ENCODE measurements at places on chromosomes 3 and 15.

GRCh38 chr3:192514754-192515663 lies 212.3 kb downstream of the FGF12 start:
- DNase-seq, result no peak

DNA sequence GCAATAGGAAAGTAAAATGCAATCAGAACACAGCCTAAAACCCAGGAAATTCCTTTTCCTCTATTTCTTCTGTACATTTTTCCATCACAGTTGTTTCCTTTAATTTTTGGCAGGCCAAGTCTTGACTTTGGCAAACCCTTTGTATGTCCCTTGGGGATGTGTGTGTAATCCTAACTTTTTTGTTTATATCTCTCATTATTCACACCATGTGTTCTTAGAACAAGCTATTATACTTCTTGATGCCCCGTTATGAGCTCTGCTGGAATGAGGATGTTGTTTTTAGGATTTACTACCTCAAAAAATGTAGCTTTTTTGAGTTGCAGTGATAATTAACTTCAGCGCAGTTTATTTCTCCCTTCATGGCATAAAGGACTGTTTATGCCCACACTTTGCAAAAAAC lies 123.4 kb downstream of the ABI3BP start:
- DNase-seq, result peak; percentile 86

DNA sequence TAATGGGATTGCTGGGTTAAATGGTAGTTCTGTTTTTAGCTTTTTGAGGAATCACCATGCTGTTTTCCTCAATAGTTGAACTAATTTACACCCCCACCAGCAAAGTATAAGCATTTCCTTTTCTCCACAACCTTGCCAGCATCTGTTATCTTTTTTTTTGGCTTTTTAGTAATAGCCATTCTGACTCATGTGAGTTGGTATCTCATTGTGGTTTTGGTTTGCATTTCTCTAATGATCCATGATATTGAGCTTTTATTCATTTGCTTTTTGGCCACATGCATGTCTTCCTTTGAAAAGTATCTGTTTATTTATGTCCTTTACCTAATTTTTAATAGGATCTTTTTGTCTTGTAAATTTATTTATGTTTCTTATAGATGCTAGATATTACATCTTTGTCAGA lies 288.2 kb downstream of the EPHA6 start:
- peak; percentile 13 for DNase-seq

GRCh38 chr15:51621155-51621765 lies 1.3 kb downstream of the DMXL2 start:
- no peak for DNase-seq

GRCh38 chr3:158770741-158771350 lies 31.0 kb upstream of the MFSD1 start:
- no peak for DNase-seq

GRCh38 chr3:66593978-66594377 lies 93.2 kb upstream of the LRIG1 start:
- DNase-seq, result peak; percentile 97

GRCh38 chr3:188581792-188582191 lies 427.8 kb downstream of the LPP start:
- DNase-seq, result no peak

DNA sequence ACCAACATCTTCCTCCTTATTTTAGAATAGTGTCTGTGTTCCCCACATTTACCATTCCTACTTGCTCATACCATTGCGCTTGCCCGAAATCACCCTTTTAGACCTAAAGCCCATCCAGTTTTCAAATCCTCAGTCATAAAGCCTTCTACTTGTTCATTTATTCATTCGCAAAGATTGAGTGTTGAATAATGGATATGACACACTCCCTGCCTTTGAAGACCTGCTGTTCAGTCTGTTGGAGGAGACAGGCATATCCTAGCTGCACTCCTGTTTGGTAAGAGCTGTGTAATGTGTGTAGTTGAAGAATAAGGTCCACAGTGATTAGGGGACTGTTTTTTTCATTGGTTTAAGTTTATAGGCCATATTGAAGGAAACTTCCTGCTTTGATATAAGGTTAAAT lies 1.7 kb downstream of the CNOT10 start:
- no peak for DNase-seq

All from fibroblast of skin of right biceps (primary cell).